ENCODE measurements at places on chromosomes 1 and 21. TPM values are rescaled to one million over a fixed set of nuclear protein-coding genes. Genes with fewer than 3 reads are reported as not detected.

DNA sequence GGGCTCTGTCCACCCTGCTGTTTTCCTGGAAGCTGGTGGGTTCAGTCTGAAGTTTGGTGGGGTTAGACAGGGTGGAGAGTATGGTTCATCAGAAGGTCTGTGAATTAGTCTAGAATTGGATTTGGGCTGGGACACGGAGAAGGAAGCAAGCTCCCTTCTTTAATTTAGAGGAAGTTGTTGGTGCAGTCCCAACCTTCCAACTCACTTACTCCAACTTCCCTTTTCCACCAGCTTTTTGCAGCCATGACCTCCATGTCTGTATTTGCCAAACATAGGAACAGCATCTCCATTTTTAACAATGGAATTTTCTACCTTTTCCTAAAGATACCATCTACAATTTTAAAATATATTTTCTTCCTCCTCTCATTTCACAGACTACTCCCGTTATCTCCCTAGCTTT is 28.5 kb upstream of the PRELP start:
- DNase-seq: no peak

GRCh38 chr1:205449750-205450443 is 5.9 kb downstream of the BLACAT1 start:
- peak; percentile 63 for DNase-seq

SH2D1B gene
- 0.70 TPM for total RNA-seq

SESN2 gene
- total RNA-seq: 34.7 TPM

PDE9A gene
- total RNA-seq: 117 TPM

DNA sequence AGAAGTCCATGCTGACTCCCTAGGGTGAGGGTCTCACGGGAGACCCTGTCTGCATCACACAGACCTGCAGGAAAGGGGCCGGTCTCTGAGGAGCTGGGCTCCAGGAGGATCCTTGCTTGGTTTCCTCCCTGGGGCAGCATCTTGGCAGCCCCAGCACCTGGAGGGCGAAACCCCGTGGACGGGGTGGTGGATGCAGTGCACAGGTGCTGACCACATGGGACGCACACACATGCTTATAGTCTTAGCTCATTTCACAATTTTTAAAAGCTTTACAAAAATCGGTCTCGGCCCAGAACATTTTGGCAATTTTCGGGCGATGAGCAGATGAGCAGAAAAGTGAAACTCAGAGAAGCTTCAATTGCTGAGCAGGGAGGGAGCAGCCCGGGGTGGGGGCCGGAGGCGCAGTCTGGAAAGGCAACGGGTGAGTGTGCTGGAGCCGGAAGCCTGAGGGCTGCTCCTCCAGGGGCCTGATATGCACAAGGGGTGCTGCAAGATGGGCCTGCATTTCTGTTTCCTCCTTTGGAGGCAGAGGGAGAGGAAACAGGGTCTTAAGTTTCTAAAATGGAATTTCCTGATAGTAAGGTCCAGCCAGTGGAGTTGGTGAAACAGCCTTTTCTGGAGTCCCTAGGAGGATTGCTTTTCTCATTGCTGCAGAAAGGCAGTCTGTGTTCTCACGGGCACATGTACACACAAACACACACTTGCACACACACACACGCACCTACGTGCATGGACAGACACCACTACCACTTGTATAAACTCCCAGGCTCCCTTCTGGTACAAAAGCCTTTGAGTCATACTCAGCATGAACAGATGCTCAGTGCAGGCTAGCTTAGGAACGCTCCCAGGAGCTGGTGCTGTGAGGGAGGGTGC is 60.6 kb downstream of the SCCPDH start:
- DNase-seq: no peak

GRCh38 chr1:114032271-114033215 is 53.3 kb downstream of the OLFML3 start:
- no peak for DNase-seq

ZMYND12 gene
- 1.2 TPM for total RNA-seq

CELA2B gene
- total RNA-seq: not detected

DNA sequence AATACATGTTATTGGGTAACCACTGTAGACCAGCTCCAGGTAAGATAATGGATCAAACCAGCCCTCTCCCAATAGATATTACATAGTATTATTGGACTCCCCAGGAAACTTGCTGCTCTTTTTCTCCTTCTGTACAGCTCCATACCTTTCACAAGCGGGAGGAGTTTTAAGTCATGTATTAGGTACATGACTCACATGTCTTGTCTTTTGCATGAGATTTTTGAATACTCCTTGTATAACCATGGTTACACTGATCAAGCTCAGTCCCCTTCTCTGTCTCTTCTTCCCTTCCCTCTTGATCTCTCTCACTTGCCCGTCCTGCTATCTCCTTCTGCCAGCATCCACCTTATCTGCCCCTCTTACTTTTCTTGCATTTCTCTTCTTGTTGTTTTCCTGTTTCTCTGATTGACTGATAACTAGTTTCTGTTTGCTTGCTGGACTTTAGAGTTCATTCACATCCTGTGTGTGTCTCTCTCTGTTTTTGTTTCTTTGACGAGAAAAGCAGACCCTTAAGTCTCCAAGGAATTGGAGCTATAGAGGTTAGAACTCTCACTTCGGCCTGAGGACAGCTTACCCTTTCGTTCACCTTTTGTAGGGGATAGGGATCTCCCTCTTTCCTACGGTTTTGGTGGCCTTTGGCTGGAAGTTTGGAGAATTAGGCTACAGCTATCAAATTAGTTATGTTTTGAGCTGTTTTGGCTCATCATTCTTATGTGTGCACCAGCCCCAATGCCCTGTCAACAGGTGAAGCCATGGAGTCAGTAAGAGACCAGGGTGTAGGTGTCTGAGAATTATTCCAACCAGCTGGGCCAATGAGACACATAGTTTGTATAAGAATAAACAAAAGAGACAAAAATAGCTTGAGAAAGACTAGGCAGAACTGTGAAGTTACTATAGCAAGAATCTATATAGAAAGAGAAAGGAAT is 49.0 kb upstream of the ASB17 start:
- DNase-seq: no peak

- DNase-seq: no peak
These were observed 288.0 kb downstream of the NFIA start for GRCh38 chr1:61370177-61370912.

- no peak for DNase-seq
These were observed 16.5 kb downstream of the TRIT1 start for GRCh38 chr1:39866767-39867166.

- no peak for DNase-seq
These were observed 161.8 kb downstream of the DYRK1A start for GRCh38 chr21:37528150-37528937.

NUP210L gene
- 0.06 TPM for total RNA-seq

DNA sequence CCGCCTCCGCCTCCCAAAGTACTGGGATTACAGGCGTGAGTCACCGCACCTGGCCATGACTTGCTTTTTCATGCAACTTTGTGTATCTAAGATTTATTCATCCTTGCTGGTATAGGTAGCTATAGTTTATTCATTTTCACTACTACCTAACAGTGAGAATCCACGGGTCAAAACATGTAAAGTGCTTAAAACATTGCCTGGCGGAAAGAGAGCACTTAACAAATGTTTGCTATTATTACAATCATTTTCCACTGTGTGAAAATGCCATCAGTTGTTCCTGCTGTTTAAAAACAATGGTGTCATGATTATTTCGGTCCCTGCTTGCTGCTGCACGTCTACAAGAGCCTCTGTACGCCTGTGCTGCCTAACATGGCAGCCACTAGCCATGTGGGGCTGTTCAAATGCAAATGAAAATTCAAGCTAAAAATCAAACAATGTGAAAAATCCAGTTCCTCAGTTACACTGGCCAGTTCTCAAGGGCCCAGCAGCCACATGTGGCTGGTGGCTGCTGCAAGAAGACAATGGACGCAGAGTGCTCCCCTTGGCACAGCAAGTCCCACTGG is 65.1 kb downstream of the CLSTN1 start:
- no peak for DNase-seq

DNA sequence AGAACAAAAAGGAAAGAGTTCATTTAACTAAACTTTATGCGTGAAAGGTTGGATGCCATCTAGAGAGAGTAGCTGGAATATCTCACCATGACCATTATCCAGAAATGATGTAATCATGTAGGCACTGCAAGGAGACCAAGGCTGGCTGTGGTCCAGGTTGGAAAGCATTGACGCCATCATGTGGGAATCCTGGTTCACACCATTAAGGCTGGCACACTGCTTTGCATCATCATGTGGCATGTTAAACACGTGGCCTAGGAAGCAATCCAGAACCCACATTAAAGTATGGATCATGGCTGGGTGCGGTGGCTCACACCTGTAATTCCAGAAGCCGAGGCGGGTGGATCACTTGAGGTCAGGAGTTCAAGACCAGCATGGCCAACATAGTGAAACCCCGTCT is 4.3 kb downstream of the ADAMTS1 start:
- DNase-seq: no peak

OLFML3 gene
- total RNA-seq: 4.1 TPM

DNA sequence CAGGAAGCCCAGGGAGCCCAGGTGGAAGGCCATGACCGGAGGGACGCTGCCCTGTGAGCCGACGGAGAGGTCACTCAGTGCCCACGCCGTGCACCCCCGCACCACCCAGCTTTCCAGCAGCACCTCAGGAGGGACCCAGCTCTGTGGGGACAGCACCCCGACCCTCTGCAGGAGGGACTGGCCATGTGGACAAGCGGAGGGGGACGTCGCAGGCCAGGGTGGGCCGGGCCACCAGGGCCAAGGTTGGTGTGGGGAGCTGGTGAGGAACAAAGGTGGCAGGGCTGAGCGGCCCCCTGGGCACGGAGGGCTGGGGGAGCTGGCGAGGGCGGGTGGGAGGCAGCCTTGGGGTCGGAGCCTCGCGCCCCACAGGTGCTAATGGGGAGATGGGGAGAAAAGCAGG is 22.8 kb downstream of the NADK start:
- DNase-seq: no peak

SLC44A3 gene
- total RNA-seq: 72.1 TPM
